Retina (tissue), 1 donor: ENCODE measurements at places on chromosomes 4 and X.
A peak's percentile ranks its signal among the peaks of the same experiment; 100 is the strongest.

GRCh38 chrX:52420824-52421443 lies 52.1 kb downstream of the XAGE2 start:
- no peak for DNase-seq

- DNase-seq: no peak
These were observed 115.5 kb downstream of the EFHC2 start for GRCh38 chrX:44227991-44228390.

DNA sequence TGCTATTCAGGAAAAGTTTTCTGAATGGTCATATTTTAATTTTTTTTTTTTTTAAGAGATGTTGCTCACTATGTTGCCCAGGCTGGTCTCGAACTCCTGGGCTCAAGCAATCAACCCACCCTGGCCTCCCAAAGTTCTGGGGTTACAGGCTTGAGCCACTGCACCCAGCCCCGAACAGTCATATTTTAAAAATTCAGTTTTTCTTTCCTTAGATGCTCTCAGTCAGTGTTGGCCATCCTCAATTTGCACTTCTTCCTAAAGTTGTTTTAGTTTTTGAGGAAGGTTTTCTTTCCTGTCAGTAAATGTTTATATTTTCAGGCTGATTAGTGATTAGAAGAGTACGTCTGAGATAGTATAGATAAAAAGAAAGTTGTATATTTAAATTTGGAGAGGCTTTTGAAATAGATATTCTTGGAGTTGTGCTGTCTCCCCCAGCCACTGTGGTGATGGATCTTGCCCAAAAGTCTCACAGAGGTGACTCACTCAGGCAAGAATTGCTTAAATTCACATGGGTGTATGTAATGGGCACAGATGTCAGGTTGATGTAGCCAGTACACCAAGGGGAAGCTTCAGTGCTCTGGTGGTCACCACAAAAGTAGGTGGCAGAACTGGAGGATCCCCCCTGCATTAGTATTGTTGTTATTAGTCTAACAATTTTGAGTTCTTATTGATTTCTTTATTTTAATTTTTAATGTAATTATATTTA lies 72.2 kb upstream of the ELOVL6 start:
- no peak for DNase-seq

GRCh38 chrX:153582896-153583295 lies 16.0 kb downstream of the CCNQ start:
- DNase-seq: peak; percentile 50

GRCh38 chr4:80812145-80812544 lies 218.4 kb upstream of the BMP3 start:
- DNase-seq: no peak

DNA sequence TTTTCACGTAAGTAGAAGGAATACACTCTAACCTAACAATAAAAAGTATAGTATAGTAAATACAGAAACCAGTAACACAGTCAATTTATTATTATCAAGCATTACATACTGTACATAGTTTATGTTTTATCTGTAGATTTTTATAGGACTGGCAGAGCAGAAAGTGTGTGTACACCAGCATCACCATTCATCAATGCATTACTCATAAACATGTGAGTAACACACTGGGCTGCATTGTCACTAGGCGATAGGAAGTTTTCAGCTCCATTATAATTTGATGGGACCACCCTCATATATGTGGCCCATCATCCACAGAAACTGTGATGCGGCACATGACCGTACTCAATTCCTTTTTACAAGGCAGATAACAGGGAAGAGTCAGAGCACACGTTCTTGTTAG lies 137.8 kb upstream of the RBPJ start:
- no peak for DNase-seq

GRCh38 chrX:112473654-112474053 lies 206.1 kb downstream of the LHFPL1 start:
- DNase-seq: no peak

- no peak for DNase-seq
These were observed 4.1 kb downstream of the DIAPH2 start for GRCh38 chrX:96688789-96689188.

GRCh38 chr4:118585015-118585414 lies 100.2 kb upstream of the METTL14 start:
- no peak for DNase-seq

DNA sequence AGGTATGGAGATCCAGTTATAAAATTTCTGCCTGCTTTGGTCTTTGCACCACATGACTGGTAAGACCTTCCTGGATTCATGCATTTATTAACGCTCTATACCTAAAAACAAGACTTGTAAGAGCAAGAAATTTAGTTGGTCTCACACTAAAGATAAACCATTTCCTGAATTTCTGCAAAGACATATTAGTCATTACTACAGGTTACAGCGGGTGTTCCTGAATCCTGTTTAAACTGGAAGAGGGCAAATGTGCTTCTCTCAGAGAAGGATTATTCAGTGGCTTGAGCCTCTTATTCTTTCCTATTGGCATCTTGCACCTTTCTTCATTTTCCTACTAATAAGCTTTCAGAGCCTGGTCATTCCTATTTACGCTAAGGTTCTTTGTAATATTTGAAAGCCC lies 397.6 kb upstream of the TENM3 start:
- no peak for DNase-seq

- no peak for DNase-seq
These were observed 20.0 kb downstream of the SH3KBP1 start for GRCh38 chrX:19867411-19867732.
